ENCODE measurements at places on chromosomes 12 and 14. TPM values are rescaled to one million over a fixed set of nuclear protein-coding genes. Genes with fewer than 3 reads are reported as not detected.
A peak's percentile ranks its signal among the peaks of the same experiment; 100 is the strongest.

GRCh38 chr14:28407996-28408395 is 358.6 kb upstream of the FOXG1 start:
- no peak for DNase-seq

DNA sequence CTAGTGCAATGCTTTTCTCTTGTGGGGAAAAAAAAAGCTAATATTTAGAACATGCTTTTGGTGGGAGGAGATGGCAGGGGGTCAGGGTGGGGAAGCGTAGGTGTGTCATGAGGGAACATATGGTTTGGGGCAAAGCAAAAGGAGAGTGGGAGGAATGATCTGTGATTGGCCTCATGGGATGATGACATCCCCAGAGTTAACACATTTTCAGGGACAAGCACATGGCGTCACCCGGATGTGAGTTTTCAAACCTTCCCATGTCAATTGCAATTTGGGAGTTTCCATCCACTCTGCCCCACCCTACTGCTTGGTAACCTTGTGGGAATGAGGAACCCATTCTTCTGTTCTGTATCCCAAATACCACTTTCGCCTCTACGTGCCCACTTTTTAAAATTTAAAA is 164.2 kb downstream of the SSPN start:
- no peak for DNase-seq

GRCh38 chr14:88045705-88046104 is 40.8 kb downstream of the GPR65 start:
- no peak for DNase-seq

GRCh38 chr14:71716041-71716772 is 216.0 kb upstream of the RGS6 start:
- no peak for DNase-seq

DNA sequence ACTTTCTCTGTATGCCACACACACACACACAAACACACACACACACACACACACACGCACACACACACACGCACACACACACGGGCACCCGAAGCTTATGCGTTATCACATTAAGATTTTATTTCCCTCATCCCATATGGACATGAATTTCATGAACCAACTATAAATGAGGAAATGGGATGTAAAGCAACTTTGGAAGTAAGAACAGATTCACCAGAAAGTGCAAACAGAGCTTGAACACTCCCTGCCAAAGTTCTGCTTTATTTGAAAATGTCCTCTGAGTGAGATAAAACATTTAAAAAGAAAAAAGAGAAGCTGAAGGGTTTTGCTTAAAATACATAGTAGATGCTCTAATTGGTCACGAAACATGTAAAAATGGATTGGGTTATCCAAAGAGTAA is 90.4 kb upstream of the OTX2 start:
- no peak for DNase-seq

GRCh38 chr12:66341126-66341525 is 38.8 kb downstream of the HELB start:
- no peak for DNase-seq

DNA sequence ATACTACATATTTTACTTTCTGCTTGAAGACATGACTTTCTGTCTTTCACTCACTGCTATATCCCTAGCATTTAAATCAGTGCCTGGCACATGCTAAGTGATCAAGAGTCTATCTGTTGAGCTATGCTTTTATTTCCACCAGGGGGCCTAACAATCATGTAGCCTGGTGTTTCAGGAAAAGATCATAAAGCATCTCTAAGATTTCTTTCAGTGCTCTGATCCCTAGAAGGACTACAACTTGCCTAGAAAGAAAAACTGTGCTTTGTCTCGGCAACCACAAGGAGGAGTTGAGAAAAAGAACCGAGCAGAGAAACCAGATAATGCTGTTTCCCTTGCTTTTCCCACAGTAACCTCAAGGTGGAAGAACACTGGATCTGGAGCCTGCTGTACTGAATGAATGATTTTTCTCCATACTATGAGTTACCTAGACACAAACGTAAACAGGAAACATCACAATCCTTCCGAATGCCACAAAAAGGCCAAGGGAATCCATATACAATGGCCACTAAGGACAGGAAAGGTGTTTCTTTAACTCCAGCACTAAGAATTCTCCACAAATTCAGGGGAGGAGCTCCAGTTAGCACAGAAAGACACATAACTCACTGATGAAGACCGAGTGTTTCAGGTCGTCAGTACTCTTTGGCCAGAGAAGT is 1.2 kb downstream of the CRY1 start:
- peak; percentile 22 for DNase-seq

DNA sequence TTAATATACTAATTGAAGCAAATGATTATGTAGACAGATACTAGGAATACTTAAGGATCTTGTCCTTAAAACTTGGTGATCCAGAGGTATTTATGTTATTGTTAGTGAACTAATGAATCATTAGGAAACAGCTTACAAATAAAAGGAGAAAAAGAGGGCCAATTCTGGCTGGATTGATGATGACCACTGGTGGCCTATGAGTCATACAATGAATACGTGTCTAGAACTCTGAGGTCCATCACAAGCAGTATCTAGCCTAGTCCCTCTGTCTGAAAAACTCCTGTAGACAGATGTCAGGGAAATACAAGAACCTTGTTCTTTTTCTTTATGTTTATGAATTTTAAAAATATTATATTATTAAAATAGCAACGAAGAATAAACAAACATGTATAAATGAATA is 51.7 kb upstream of the RTL1 start:
- DNase-seq = no peak

The FBLN5 gene
- 2.5 TPM for total RNA-seq

The RNASE7 gene
- not detected for total RNA-seq

The FAM186B gene
- not detected for total RNA-seq
